CMK (cell line): ENCODE measurements at places on chromosomes 3 and 15.

DNA sequence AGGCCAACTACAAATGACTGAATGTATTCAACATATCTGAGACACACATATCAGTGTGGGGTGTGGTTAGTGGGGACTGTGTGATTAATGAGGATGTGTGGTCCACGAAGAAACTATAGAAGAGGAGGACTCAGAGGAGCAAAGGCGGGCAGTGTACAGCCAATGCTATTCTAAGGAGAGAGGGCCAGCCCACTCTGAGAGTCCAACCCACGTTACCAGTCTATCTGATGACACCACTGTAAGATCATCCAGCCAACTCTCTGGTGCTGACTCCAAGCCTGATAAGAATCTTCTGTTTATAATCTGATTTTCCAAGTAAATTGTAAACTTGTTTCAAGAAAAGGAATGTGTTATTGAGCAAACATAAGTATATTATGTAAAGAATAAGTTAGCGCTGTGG is 47.2 kb downstream of the MCF2L2 start:
- DNase-seq: no peak

- no peak for DNase-seq
Observed at GRCh38 chr3:25259871-25260270, 168.2 kb upstream of the RARB start.

DNA sequence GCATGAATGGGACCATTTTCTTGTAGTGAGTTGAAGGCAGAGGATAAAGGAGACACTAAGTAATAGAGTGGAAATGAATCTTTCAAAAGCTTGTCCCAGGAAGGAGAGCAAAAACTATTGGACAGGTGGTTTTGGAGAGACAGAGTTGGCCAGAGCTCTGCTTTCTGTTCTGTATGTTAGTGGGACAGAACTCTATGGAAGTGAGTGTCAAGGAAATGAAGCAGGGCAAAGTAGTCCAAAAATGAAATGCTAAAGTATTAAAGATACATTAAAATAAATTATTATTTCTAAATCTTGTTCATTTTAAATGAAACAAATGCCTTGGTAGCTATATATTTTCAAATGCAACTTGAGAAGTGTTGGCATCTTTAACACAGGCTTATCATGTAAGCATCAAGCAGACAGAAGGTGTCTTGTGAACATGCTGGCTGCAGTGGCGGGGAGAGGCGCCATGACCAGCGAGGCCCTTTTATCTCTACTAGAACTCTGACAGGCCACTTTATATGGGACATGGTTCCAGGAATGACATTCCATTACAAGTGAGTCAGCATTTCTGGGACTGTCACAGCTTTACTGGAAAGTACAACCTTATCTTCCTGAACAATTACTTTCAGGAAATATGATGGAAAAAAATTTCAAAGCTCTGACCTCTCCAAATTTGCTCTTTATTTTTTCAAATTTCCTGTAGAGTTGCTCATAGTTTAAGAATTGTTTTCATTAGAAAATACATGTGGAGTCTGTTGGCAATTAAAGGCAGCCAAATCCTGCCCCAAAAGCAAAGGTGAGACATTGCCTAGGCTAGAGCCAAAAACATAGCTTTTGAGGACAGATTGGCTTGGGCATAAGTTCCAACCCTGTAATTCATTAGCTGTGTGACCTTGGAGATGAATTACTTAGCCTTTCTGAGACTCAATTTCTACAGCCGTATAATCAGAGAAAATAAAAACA is 106.5 kb downstream of the ECT2 start:
- no peak for DNase-seq

- no peak for DNase-seq
Observed at GRCh38 chr15:36275656-36276055, 303.8 kb upstream of the CDIN1 start.

DNA sequence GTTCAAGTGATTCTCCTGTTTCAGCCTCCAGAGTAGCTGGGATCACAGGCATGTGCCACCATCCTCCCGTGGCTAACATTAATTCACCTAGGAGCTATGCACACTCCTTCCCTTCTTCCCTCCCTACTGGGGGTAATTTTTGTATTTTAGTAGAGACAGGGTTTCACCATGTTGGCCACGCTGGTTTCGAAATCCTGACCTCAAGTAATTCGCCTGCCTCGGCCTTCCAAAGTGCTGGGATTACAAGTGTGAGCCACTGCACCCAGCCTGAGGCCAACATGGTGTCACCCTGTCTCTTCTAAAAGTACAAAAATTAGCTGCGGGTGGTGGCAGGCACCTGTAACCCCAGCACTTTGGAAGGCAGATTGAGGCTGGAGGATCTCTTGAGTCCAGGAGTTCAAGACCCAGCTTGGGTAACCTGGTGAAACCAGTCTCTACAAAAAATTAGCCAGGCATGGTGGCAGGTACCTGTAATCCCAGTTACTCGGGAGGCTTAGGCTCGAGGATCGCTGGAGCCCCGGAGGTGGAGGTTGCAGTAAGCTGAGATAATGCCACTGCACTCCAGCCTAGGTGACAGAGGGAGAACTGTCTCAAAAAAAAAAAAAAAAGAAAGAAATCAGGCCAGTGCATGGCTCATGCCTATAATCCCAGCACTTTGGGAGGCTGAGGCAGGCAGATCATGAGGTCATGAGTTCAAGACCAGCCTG is 6.1 kb downstream of the RNU5B-1 start:
- DNase-seq: no peak

DNA sequence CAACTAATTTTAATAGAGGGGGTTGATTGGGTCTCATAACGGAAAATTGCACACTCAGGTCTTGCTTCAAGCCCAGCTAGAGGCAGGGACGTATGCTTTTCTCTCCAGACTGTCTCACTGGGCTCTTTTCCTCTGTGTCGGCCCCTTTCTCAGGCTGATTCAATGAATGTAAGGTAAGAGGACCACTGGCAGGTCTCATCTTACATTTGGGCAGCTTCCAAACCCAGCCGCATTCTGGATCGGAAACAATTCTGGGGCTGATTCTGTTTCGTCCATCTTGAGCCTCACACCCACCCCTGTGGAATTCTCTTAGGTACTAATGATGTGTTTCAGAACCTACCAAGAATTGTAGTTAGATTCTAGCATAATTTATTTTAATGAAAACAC is 40.7 kb downstream of the TMEM212 start:
- DNase-seq: no peak

GRCh38 chr3:62277986-62278385 is 95.4 kb downstream of the FEZF2 start:
- DNase-seq: no peak

GRCh38 chr3:188911026-188911850 is 260.5 kb upstream of the TPRG1 start:
- DNase-seq: no peak

GRCh38 chr15:70525551-70525950 is 237.8 kb downstream of the UACA start:
- DNase-seq: no peak

DNA sequence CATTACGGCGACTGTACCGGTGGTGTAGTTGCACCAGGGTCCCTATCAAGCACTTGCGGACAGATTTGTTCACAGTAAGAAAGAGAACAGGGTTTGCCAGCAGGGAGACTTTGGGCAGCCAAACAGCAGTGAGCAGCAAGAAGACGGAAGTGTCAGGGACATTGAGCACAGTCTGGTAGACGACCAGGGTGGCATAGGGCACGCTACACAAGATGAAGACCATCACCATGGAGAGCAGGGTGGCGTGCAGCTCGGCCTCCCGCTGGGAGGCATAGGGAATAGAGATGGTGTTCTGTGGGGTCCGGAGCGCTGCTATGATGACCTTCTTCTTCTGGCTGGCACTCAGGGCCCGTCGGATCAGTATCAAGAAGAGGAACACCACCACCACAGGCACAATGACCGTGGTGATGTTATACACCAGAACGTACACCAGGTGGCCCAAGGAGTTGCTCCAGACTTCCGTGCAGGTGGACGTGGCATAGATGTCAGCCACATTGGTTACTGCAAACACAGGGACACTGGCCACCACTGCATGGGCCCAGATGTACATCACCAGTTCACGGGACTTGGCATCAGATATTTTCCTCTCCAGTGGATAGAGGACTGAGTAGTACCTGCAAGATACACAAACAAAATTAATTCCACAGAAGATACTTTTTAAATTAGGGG is 19.1 kb upstream of the FSIP1 start:
- DNase-seq: no peak

DNA sequence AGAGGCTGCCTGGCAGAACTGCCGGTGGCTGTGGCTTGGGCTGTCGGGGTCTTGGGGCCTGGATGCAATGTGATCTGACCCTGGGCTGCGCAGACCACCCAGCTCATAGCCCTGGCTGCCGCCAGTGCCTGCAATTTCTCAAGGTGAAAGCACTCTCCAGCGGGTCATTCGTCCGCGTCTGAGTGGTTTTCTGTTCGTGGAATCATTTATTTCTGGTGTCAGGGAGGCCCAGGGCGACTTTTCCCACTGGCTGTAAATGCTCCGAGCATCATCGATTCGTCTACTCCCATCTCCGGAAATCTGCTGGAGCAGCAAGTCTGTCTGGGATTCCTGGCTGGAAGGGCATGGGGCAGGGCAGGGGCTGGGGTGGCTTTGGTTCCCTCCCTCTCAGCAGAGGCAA is 40.6 kb upstream of the ADPGK start:
- DNase-seq: no peak

DNA sequence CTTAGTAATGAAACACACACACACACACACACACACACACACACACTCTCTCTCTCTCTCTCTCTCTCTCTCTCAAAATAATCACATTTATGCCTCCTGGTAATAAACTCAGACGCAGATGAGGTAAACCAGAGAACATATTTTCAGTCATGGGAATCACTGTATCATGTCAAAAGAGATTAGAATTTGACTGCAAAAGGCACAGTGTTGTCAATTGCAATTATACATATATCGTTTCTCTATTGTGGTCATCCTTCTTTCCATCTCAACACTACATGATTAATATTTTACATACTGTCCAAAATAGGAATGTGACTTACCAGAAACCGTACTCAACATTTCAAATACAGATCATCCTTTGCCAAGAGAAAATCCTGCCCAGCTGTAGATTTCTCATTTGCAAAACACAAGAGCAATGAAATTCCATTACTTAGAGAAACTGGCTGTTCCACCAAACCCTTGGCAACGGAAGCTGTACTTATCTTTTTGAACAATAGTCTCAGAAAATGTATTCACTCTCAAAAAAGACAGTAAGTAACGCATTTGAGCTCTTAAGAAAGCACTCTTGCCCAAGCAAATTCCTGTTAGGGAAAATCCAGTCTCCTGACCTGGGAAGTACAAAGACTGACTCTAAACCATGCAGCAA is 24.3 kb downstream of the PDZRN3 start:
- DNase-seq: no peak

- DNase-seq: no peak
Observed at GRCh38 chr3:11131371-11131770, 22.9 kb upstream of the HRH1 start.

DNA sequence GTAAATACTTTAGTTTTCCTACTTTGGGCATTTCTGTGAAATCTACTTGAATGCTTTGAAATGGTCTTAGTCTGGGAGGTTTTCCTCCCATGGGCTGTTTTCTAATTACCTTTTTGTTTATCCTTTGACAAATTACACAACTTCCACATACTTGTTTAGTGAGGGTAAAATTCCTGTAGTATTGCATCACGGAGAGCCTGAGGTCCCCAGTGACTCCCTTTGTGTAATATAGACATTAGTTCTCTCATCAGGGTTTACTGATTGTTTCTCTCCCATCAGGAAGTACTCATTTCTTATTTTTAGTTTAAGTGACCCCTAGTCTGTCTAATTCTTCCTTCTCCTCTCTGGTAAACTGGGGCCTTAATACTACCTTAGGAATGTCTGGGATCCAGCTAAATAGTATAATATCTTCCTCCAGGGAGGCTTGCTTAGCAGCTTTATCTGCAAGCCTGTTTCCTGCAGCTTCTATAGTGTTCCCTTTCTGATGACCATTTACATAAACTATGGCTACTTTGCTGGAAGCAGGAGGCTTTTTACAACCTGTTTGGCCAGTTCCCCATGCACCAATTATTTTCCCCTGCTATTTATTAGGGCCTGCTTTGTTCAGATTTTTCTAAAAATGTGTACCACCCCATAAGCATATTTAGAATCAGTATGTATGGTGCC is 87.2 kb upstream of the XCR1 start:
- DNase-seq: no peak

DNA sequence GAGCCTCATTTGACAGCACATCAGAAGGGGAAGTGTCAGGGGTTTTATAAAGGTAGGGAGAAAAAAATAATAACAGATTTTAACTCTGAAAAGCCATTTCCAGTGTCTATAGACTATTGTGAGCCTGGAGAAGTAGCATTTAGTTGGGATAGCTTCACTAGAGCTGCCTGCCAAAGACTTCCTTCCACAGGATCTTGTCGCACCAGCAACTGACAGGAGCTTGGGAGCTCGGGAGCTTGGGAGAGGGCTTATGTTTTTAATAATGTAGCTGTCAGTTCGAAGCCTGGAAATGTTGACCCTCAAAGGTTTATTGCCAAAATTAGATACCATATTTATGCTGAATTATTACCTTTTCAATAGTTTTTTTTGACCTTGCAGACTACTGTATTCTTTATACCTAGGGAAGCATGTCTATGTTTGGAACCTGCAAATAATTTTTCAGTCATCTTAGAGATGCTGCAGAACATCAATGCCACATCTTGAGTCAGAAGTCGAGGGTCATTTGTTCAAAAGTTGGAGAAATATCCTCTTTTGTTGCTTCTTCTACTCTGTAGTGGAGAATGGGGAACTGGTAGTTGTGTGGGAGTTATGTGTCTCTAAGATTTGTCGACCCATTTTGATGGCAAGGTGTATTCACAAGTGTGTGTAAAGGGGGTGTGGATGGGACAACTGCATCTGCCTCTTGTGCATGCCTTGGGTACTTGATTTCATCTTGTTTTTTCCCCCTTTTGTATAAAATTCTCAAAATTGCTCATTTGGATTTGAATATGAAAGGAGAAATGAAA is 41.7 kb downstream of the ARPP21 start:
- no peak for DNase-seq

DNA sequence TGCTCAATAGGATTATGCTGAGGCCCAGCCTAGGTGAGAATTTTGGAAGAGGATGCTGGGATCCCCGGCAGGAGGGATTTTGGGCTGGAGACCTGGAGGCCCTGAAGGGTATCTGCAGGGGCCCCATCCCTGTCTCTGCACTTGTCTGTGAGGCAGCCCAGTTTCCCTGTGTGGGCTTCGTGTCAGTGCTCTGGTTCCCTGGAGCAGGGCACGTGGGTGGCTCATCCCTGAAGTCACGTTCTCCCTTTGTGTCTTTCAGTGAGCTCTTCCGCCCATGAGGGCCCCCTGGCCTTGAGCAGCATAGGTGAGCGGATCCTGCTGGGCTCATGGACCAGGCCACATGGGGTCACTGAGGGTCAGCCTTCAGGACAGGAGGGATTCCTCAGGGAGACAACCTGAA is 217.9 kb downstream of the SNRPN start:
- DNase-seq: no peak

DNA sequence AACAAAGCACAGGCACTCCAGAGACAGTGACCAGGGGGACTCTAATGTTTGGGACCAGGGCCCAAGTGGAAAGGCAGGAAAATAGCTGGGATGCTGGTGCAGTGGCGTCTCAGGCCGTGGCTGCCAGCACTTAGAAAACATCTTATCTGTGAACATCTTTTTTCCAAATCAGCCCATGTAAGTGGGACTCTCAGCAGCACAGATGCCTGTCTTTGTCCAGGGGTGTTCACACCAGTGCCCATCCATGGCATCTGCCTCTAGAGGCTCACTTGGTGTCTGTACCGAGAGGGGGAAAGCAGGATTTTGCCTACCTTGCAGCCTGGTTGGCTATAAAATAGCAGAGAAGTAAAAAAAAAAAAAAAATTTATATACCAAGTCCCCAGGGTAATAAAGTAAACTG is 26.7 kb downstream of the SLC12A8 start:
- no peak for DNase-seq
